ENCODE measurements at places on chromosomes 7 and 10.
A peak's percentile ranks its signal among the peaks of the same experiment; 100 is the strongest.

GRCh38 chr10:50438049-50438936 lies 185.5 kb downstream of the SGMS1 start:
- DNase-seq: no peak

- no peak for DNase-seq
Observed at GRCh38 chr7:140070546-140070945, 7.8 kb upstream of the PARP12 start.

DNA sequence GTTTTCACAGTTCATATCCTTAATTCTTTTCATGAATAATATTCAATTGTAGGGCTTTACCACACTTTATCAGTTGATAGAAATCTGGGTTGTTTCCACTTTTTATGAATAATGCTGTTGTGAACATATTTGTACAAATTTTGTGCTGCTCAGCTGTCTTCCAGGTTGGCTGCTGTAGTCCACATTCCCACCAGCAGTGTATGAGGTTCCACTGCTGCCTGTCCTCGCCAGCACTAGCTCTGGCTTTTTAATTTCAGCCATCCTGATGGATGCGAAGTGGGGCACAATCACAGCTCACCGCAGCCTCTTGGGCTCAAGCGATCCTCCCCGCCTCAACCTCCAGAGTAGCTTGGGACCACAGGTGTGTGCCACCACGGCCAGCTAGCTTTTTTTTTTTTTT lies 32.8 kb downstream of the NUDT5 start:
- DNase-seq: no peak

DNA sequence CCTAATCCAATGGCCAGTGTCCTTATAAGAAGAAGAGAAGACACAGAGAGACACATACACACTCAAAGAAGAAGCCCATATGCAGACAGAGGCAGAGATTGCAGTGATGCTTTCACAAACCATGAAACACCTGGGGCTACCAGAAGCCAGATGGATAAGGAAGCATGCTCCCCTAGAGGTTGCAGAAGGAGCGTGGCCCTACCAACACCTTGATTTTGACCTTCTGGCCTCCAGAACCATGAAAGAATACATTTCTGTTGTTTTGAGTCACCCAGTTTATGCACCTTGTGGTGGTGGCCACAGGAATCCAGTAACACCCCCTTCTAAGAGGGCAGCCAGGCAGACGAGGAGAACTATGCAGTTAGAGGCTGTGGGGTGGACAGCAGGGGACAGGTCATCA lies 43.5 kb downstream of the AOC1 start:
- DNase-seq: no peak

DNA sequence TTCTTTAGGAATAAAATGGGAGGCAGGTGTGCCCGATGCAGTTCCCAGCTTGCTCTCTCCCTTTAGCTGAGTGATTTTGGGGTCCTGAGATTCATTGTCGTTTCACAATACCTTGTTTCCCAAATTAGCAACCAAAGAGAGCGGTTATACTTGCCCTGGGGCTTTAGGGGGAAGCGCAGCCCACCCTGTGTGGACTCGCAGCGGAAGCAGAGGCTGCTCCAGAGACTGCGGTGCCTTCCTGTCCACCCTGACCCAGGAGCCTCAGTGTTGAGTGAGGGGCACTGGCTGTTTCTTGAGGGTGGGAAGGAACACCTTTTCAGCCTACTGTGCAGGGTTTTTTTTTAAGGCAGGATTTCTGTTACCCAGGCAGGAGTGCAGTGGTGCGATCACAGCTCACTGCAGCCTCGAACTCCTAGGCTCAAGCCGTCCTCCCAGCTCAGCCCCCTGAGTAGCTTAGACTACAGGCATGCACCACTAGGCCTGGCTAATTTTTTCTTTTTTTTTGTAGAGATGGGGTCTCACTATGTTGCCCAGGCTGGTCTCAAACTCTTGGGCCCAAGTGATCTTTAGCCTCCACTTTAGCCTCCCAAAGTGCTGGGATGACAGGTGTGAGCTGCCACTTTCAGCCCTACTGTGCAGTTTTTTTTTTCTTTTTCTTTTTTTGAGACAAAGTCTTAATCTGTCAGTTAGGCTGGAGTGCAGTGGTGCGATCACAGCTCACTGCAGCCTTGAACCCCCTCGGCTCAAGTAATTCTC lies 67.0 kb downstream of the DNAJB6 start:
- no peak for DNase-seq

DNA sequence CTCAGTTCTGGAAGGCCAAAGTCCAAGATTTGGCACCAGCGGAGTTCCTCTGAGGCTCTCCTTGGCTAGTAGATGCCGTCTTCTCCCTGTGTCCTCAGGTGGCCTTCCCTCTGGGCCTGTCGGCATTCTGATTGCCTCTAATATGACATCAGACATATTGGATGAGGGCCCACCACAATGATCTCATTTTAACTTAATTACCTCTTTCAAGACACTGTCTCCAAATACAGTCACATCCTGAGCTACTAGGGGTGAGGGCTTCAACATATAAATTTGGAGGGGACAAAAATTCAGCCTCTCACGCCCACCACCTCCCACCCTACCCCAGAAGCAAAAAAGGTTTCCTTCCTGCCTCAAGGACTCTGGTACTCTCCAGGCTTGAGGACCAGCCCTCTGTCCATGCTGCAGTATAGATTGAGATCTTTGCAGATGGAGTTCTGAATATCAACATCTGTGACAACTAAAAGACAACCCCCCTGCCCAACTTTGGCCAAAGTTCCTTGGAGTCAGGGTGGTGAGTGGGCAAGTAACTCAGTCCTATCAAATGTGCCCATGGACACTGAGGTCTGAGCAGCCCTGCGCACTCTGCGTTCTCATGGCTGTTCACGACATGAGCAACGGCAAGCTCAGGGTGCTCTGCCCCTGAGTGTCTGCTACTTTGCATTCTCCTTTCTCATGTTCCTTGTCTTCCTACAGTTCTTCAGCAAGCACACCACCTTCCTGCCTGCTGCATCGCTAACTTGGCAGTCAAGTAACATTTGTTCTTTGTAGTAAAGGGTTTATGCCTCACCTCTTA lies 11.5 kb downstream of the TMEM176B start:
- DNase-seq: peak; percentile 71

DNA sequence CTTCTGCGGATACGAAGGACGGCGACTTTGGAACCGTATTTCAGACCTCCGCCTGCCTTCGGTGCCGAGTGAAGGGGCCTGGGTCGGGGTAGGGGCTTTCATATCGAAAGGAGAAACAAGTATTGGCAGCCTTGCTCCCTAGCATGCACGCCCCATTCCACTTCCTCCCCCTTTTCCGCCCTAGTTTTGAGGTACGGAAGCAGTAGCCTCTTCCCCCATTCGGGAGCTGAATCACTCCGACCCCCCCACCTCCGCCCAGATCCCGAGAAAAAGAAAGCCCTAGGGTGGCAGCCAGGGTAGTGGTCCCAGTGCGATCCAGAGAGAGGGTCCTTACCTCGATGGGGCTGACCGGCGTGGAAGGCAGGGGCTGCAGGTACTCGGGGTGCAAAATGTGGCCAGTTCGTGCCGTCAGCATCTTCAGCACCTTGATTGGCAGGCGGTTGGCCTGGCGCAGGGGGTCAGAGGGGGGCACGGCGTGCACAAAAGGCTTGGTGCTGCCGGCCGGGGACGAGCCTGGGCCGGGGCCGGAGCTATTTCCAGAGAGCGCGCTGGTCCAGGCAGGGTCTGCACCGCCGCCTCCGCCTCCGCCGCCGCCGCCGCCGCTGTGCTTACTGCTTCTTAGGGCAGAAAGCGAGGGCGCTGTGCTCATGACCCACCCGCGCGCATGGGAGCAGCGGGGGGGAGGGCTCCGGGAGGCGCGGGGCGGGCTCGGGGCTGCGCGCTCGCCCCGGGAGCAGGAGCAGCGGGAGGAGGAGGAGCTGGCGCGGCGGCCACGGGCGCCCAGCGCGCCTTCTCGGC lies 594 bp downstream of the ZNF503 start:
- DNase-seq: peak; percentile 80

GRCh38 chr10:95785317-95785716 lies 29.4 kb downstream of the ENTPD1 start:
- no peak for DNase-seq

DNA sequence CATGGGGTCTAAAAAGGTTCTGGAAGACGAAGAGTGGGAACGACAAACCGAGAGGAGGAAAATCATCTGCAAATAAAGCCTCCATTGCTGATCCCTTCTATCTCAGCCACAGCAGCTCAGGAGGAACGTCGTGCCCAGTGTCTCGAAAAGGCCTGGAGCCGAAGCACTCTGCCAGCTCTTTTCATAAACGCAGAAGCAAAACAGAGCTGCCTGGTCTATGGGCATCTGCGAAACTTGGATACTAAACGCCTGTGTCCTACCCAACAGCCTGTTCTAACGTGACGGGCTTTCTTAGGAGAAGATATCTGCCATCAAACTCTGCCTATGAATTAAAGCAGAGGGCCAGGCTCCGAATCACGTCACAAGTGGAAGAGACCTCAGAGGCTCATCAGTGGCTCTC lies 68.7 kb downstream of the GNA12 start:
- no peak for DNase-seq

GRCh38 chr10:61852261-61852660 lies 49.2 kb upstream of the ARID5B start:
- no peak for DNase-seq

DNA sequence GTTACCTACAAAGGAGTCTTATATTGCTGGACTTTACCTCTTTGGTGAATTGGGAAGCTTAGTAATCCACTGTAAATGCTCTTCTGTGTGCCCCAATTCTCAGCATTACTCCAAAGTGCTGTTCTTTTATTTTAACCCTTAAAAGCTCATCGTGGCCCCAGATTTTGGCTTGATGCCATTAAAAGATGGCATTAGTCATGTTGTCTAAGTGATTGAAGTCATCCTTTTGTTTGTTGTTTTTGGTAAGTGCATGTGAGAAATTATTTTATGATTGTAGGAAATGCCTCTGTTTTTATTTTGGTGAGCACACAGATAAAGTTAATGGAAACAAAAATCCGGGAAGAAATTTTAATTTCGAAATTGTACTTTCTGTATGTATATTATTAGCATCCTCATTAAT lies 82.5 kb upstream of the GATA3 start:
- no peak for DNase-seq

- no peak for DNase-seq
Observed at GRCh38 chr7:117961235-117961634, 88.0 kb upstream of the CTTNBP2 start.

DNA sequence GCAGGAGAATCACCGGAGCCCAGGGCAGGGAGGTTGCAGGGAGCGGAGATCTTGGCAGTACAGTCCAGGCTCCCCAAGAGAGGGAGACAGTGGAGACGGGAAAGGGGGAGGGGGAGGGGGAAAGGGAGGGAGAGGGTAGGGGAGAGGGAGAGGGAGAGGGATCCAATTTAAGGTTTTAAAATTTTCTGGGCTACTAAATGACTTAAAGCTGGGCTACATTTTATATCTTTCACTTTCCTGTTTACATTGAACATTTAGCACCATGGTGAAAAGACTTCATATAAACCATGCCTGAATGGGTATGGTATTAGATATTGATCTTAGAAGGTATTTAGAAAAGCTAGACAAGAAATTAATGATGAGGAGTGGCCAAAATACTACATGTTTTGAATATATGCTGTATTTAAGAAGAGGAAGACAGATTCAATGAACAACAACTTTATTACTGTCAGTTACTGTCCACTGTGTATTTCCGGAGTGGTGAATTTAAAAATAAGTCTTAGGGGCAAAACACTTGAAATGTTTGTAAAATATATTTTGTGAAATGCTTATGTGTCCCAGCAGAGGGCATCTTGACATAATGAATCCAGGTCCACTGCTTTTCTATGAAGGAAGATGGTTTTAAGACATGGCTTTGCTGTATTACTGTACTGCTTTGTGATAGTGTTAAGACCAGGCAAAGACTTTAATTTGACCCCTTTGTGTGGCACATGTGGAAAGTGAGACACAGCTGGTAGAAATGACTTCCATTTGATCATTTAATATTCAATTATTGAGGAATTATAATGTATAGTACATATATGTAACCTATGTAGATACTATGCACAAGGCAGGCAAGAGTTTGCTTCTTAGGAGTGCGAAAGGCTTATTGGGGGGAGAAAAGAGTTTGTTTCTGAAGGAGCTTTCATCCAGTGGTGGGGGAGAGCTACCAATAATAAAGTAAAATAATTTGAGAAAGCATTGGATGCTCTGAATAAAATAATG lies 52.8 kb downstream of the NRF1 start:
- DNase-seq: no peak

DNA sequence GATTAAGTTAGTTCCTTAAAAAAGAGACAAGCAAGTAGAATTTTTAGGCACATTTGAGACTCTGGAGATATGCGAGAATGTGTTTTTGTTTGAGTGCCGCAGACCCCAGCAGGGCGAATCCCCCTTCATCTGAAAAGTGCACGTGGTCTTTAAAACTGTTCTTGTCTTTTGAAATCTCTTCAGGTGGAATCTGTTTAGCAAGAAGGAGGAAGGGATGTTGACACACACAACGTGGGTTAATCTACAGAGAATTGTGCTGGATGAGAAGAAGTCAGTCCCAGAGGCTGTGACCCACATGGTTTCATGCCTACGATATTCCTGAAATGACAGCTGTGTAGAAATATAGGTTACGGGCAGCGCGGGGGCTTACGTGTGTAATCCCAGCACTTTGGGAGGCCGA lies 27.1 kb upstream of the ZFAND2A start:
- no peak for DNase-seq

- peak; percentile 91 for DNase-seq
Observed at GRCh38 chr7:105388356-105389087, at the start of gene SRPK2. Gene SRPK2, minus strand, starts transcription at chr7:105388921.
